C1 segment of cervical spinal cord (tissue), 14 donors: ENCODE measurements at places on chromosomes 3 and 15.

DNA sequence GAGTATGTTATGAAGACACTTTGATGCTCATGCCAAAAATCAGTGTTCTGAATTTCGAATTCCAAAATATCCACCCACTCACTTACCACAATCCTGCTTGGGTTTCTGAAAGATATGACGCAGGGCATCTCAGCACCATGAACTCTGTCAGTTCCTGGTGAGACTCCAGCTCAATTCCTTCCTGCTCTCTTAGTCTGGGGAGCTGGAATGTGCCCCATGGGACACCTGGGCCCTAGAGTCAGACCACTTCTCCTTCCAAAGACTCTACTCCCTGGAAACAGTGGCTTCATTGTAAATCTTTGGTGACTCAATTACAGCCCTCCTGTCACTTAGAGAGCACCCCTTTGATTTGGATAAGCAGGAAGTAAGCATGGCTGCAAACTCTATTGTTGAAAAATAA lies 50.5 kb downstream of the CD86 start:
- DNase-seq: no peak

DNA sequence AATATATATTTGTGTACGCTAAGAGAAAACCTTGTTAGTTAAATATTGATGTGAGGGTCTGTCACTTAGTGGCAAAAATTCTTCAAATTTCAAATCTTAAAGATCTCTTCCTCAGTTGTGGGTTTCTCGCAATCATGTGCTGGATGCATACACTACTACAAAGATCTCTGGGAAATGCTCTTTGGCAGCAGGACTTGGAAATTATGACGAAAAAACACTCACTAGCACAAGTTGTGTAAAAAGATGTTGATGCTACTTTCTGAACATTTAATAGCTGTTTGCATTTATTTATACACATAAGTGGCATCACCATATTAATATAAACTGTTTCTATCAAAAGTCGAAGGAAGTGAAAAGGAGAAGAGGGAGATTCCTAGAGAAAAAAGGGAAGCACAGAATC lies 10.8 kb upstream of the NANOGP8 start:
- no peak for DNase-seq

- no peak for DNase-seq
Observed at GRCh38 chr3:152050903-152051302, 177.5 kb downstream of the SUCNR1 start.

DNA sequence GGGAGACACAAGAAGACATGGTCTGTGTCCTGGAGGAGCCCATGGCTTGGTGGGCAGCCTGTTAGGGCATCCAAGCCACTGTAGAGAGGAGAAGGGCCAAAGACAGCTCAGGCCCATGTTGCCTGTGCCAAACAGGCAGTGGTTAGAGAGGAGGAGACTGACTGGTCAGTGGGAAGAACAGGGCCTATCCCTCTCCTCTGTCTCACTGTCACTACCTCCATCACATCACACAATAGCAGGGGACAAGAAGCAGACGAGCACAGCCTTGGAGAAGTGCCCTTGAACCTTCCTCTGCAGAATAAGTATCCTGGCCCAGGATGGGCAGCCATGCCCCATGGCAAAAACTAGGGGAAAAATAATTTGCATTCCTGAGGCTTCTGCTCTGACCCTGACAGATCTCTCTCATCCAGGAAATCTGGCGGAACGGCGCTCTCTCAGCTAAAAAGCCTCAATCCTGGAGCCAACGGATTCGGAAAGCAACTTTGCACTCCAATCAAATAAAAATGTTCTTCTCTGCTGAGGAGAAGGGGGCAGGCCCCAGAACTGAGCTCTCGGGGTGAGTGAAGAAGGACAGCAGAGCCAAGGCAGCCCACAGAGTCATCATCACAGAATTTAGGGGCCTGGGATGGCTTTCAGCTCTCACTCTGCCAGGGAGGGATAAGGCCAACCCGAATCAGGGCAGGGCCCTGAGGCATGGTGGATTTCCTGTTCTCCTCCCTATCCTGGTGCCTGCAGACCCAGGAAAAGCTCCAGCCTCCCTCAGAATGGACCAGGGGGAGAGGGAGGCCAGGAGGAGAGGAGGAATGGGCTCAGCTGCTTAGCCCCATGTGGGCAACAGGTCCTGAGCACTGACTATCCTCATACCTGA lies 1.6 kb downstream of the SHF start:
- no peak for DNase-seq

GRCh38 chr3:148428862-148429605 lies 268.7 kb upstream of the AGTR1 start:
- DNase-seq: no peak

- DNase-seq: no peak
Observed at GRCh38 chr3:36648241-36649034, 115.9 kb downstream of the DCLK3 start.

- DNase-seq: no peak
Observed at GRCh38 chr3:157119369-157119951, 40.5 kb downstream of the CCNL1 start.

GRCh38 chr3:140726066-140726465 lies 48.2 kb downstream of the TRIM42 start:
- no peak for DNase-seq

DNA sequence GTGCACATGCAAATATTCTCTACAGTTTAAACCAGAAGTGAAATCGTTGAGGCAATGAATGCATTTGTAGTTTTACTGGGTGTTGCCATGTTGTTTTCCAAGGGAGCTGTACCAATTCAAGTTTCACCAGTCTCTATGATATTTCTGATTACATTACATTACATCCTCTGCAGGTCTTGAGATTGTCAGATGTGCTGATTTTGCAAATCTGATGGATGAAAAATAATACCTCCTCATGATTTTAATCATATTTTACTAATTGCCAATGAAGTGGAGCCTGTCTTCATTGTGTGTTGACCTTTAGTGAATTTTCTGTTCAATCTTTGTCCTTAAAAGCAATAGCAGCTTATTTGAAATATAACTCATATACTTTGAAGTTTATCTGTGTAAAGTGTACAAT lies 282.4 kb downstream of the NR2F2 start:
- DNase-seq: no peak

DNA sequence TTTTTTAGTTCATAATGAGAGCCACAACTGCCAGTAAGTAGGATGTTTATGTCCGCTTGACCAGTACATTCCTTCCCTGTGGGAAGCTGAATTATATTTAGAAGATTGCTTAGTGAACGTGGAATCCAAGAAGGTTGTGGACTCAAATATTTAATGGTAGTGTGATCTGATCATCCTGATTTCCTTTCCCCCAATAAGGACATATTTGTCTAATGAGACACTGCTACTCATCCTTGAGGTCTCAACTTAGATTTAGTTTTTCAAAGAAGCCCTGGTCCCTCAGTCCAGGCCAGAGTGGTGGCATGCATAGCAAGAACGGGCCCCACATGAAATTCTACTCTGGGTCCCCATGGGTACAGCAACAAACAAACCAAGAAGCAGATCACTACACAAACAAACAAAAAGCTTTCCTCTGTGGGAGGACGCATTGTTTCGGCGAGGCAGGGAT lies 60.8 kb downstream of the USP13 start:
- no peak for DNase-seq

DNA sequence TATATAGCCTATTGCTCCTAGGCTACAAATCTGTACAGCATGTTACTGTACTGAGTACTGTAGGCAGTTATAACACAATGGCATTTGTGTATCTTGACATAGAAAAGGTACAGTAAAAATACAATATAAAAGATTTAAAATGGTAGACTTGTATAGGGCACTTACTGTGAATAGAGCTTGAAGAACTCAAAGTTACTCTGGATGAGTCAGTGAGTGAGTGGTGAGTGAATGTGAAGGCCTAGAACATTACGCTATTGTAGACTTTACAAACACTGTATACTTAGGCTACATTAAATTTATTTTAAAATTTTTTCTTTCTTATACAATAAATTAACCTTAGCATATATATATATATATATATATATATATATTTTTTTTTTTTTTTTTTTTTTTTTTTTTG lies 140.0 kb upstream of the UBE2E1 start:
- no peak for DNase-seq

DNA sequence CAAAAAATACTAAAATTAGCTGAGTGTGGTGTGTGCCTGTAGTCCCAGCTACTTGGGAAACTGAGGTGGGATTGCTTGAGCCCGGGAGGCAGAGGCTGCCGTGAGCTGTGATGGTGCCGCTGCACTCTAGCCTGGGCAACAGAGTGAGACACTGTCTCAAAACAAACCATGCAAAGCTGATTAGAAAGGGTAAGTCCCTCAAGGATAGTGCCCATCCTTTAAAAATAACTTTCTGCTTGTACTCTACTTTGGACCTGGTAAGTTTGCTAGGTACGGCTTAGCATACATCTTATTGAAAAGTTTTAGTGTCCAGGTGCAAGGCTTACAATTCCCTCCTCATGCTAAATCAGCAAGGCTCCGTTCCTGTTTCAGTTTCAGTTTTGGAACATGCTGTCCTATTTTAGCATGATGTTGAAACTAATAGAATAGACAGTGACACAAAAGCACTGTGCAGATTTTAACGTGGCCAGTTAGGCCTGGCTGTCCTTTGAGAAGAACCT lies 21.4 kb downstream of the FEM1B start:
- DNase-seq: no peak

DNA sequence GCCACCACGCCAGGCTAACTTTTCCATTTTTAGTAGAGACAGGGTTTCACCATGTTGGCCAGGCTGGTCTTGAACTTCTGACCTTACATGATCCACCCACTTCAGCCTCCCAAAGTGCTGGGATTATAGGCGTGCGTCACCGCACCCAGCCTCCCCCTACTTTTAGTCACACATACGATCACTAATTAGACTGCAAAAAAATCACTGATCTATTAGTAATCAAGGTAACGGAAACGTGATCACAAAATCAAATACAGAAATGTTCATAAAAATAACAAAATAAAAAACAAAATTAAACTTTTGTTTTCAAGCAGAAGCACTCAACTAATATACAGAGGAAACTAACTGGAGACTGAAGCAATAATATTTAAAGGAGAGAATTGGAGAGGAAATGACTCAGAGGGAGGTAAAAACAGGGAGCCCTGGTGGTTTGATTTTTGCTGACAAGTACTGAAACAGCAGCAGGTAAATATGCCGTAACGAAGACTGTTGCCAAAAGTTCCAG lies 4.6 kb downstream of the WDR53 start:
- DNase-seq: no peak

GRCh38 chr3:113663324-113663750 lies 33.1 kb downstream of the USF3 start:
- DNase-seq: no peak

DNA sequence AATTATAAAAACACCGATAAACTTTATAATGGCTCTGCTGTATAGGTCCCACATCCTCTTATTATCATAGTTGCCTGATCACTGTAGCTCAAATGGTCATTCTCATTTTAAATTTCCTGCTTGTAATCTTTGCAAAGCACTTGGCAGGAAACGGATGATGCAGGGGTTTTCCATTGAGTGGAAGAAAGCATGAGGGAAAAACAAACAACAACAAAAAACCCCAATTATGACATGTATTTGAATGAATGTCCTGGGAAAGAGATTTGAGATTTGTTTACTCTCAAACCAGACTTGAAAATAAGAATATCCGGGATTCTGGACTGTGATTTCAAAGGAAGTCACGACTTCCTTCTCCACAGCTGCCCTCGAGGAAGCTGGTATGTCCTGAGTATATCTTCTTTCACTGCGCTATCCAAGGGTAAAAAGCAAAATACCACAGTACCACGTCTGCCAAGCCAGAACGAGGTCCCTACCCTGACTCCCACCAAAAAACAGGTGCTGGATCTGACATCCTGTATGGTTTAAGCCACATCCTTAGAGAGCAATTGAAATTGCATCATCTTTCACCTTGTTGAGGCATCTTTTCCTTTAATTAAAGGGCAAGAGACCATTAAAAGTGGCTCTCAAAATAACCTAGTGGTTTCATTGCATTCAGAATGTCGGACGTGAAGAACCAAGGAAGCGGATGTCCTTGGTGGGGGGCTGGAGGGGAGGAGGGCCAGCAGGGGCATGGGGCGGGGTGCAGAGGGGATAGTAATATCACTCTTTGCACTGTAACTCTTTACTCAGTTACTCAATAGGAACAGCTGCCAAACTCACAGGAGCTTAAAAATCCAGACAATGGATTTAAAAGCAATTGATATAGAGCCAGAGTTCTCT lies 13.5 kb upstream of the TIPIN start:
- DNase-seq: no peak
